Stimulated activated CD8-positive, alpha-beta memory T cell treated with anti-CD3 and anti-CD28 coated beads, Interleukin-4, amount 100 ng/mL, for 1 hour (primary cell): ENCODE measurements at places on chromosomes 5 and 9.
A peak's percentile ranks its signal among the peaks of the same experiment; 100 is the strongest.

- no peak for DNase-seq
Observed at GRCh38 chr9:109036744-109037680, 23.7 kb upstream of the CTNNAL1 start.

DNA sequence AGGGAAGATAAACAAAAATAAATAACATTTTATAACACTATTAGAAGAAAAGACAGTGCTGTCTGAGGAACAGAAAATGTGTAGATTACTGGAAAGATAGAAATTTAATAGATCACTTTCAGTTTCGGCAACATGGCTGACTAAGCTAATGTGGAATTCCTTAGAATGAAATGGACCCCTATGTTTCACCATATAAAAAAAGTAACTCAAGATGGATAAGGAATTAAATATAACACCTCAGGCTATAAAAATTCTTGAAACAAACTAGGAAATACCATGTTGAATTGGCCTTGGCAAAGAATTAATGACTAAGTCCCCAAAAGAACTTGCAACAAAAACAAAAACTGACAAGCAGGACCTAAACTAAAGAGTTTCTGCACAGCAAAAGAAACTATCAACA is 558.3 kb downstream of the CHSY3 start:
- DNase-seq: no peak

DNA sequence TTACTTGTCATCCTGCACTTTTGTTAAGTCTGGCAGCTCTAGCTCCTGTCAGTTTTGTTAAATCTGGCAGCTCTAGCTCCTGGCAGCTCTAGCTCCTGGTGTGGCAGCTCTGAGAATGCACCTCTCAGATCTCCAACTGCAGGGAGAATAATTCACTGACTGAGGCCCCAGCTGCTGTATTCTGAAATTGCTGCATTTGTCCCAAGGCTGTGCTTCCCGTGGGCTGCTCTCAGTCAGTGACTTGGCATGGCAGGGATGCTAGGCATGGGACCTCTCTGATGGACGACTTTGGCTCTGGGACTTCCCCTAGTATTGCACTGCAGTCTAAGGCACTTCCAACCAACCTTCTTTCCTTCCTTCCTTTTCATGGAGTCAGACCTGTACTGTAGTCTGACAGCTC is 475.7 kb downstream of the CCDC171 start:
- no peak for DNase-seq

- DNase-seq: no peak
Observed at GRCh38 chr5:33565324-33565723, 124.6 kb downstream of the TARS1 start.

GRCh38 chr5:152403046-152403445 is 2.0 kb downstream of the NMUR2 start:
- no peak for DNase-seq

DNA sequence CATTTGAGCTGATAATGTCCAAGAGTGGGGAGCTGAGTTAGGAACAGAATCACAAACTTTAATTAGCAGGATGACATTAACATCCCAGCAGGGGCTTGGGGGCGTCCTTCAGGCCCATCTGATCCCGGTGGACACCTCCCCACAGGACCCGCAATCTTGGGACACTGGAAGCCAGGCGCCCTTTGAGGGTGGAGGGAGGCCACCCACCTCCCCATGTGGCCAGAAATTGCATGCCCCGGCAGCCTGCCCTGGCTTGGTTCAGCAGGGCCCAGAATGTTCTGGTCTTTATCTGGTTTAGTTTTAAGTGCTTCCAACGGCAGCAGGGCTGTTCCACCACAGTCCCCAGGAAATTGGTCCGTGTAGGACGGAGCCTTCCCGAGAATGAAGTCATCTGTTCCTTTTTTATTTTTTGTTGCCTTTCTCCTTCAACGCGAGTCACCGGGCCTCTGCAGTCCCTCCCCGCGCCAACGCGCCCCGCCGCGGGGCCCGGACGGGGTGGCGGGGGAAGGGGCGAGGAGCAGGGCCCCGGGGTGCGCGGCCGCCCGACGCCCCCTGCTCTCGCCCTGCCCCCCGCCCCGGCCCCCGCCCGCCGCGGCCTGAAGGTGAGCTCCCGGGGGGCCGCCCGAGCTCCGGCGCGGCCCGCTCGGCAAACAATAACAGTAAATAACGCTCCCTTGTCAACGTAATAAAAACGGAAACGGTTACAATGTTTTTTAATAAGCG is 207.9 kb downstream of the C9orf50 start:
- peak; percentile 20 for DNase-seq

- DNase-seq: no peak
Observed at GRCh38 chr5:55575815-55576583, 41.2 kb upstream of the PLPP1 start.

DNA sequence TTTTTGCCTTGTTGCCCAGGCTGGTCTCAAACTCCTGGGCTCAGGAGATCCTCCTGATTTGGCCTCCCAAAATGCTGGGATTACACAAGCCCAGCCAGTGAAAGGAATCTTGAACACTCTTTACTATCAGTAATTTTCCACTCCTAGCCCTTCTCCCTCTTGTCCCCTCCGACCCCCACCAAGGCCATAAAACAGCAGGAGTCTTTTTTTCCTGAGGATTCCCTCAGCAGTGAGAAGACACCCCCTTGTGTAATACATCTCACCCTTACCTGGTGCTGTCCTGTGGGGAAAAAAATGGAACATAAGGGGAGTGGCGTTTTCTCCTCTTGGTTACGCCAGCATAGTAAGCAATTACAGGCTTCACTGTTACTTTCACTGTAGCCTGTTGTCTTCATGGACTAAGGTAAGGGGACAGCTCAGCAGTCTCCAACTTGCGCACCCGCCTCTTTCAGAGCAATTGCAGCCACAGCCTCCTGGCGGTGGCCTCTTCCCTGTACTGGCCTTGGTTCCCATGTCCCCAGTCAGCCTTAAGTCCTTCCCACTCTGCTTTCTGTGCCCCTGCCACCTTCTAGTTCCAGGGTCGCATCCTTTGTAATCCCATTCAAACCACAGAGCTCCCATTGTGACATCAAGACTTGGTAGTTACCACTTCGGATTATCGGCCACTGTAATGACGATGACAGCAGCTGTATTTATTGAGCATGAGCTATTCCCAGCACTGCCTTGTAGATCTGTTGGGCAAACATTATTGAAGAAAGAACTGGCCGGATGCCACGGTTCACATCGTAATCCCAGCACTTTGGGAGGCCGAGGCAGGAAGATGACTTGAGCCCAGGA is 10.0 kb downstream of the NAIF1 start:
- no peak for DNase-seq

DNA sequence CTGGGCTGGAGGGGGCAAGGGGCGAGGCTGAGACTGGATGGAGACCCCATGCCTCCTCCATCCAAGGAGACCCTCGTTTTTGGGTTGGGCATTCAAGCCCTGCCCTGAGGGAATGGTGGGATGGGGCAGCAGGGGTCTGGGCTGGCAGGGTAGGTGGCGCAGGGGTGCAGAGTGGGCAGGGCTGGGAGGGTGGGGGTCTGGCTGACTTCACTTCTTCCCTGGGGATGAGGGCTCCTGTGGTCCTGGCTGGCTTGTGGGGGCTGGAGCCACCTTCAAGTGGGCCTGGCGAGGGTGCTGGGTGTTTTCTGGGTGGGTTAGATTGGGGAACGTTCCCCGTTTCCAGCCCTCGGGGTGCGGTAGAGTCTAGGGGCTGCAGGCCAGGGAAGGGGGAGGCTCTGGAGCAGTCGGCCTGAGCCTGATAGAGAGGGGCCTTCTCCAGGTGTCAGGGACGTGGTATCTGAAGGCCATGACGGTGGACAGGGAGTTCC is 412 bp downstream of the LCN1 start:
- no peak for DNase-seq

- no peak for DNase-seq
Observed at GRCh38 chr5:132281856-132282614, 12.2 kb upstream of the SLC22A4 start.

DNA sequence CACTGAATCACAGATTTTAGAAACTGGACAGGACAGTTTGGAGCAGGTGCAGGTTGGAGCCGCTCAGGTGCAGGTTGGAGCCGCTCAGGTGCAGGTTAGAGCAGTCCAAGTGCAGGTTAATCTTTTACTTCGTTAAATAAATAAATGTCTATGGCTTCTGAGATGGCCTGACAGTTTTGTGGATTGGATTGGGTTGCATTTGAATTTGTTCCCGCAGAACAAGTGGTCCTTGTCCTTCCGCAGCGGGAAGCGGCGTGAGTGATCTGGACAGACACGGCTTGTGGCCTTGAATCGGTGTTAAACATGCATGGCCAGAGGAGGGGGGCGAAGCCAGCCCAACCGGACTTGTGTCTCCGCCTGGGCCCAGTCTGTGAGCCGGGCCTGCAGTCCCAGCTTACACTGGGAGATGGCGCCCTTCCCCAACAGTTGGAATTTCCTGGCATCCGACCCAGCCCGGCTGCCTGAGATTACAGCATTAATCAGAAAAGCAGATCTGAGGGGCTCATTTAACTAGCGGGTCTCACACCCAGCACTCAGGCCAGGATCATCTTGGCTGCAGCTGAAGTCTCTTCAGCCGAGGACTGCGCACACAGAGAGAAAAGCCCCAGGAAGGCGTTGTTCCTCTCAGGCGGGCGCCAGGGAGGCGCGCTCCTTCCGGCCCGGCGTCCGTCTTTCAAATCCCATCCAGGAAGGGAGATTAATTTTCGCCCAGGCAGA is 1.5 kb upstream of the OLFM1 start:
- DNase-seq: no peak

DNA sequence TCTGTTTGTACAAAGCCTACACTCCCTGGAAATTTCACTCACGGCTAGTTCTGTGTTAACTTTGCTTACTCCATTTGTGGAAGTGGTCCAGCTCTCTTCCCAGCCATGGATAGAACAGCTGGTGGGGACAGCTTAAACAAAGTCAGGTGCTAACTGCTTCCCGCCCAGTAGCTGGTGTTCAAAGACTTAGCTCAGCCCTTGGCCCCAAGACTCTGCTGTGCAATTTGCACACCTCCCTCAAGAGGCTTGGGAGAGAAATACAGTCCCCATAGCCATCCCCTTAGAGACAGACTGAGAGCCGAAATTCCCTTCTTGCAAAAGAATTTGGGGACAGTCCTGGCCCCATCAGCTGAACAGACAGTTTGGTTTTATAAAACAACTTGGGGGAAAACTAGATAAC is 73.8 kb upstream of the RAI14 start:
- DNase-seq: no peak

GRCh38 chr5:54524704-54525103 is 7.1 kb downstream of the SNX18 start:
- DNase-seq: no peak

- DNase-seq: no peak
Observed at GRCh38 chr5:144369006-144369405, 198.3 kb downstream of the KCTD16 start.

- peak; percentile 92 for DNase-seq
Observed at GRCh38 chr9:137578518-137579258, at the start of gene DPH7. TSS of gene DPH7 (minus strand) at chr9:137578925. CDS start at chr9:137578777, 148 bp downstream.

DNA sequence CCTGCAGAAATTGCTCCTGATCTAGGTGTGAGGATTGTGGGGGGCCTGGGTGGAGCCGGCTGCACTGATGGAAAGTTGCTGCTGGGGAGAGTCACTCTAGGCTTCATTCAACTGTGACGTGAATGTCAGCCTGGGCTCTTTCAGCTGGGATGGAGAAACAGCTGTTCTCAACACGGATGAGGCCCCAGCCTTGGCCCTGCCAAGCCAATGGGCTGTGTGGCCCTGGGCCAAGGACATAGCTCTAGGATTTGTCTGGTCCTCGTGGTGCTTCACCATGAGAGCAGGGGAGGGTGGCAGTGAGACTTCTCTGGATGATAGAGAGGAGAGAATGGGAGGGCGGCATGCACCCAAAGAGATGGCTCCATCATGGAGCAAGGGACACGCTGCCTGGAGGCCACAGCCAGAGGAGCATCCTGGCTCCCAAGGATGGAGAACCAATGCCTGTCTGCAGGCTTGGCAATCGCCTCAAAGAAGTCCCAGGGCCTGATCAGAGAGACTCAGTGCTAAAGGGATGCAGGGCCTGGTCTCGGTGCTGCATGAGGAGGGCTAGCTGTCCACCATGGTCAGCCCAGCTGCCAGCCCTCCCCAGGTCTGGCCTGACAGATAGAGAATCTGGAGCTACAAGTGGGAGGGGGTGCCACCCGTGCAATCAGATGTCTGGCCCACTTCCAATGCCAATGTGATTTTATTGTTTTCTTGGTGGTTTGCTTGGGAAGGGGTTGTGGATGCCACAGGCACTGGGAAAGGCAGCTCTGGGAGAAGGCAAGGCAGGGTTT is 141.0 kb downstream of the GADD45G start:
- no peak for DNase-seq

GRCh38 chr5:156135531-156135930 is 191.4 kb upstream of the SGCD start:
- DNase-seq: no peak

GRCh38 chr9:83384214-83384613 is 154.0 kb downstream of the FRMD3 start:
- DNase-seq: no peak

DNA sequence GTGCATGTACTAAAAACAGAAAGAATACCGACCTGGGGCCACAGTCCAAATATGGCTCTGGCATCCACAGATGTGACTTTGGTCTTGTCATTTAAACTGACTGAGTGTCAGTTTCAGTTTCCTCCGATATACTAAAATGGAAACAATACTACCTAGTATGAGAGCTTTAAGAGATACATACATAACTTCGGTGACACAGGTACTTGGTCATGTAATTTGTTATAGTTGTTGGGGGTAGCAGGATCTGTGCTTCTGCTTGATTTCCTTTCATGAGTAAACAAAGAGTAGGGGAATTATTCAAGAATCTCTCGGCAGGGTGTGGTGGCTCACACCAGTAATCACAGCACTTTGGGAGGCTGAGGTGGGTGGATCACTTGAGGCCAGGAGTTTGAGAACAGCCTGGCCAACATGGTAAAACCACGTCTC is 32.1 kb downstream of the MTMR12 start:
- DNase-seq: no peak

DNA sequence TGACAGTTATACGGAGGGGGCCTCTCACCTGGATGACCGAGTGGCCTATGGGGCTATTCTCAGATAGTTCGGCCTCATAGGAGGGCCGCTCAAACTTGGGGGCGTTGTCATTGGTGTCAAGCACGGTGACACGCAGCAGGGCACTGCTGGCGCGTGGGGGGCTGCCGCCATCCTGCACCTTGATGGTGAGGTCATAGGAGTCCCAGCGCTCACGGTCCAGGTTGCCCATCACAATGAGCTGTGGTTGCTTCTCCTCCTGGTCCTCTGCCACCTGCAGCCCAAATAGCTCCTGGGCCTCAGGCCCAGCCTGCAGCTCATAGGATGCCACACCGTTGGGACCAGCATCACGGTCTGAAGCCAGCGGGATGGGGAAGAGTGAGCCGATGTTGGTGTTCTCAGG is 9.7 kb downstream of the PCDH1 start:
- DNase-seq: no peak

GRCh38 chr9:98043915-98044314 is 12.6 kb upstream of the NANS start:
- DNase-seq: no peak

GRCh38 chr5:128466554-128466953 is 71.5 kb downstream of the FBN2 start:
- DNase-seq: no peak
